Activated CD8-positive, alpha-beta memory T cell treated with anti-CD3 and anti-CD28 coated beads, Interleukin-2, amount 10 ng/mL, durations not matched to agents 7 days and 5 days (primary cell): ENCODE measurements at places on chromosomes 7 and 10. TPM values are rescaled to one million over a fixed set of nuclear protein-coding genes. Genes with fewer than 3 reads are reported as not detected.

GRCh38 chr7:47419471-47419870 lies 162.4 kb downstream of the TNS3 start:
- H3K4me3 ChIP-seq: no peak overlapping the region
- no peak for DNase-seq
- no peaks in the 10 kb centered on the region for H3K4me1 ChIP-seq

TAS2R41 gene
- not detected for total RNA-seq

GRCh38 chr7:42224391-42225003 lies 12.5 kb downstream of the GLI3 start:
- H3K27me3 ChIP-seq: peaks cover 47% of the 10 kb centered on the region
- H3K4me3 ChIP-seq: no peak overlapping the region
- no peak for DNase-seq
- H3K36me3 ChIP-seq: no peaks in the 10 kb centered on the region
- peaks cover 4% of the 10 kb centered on the region for H3K4me1 ChIP-seq

PRLHR gene
- total RNA-seq: not detected

SPDYE1 gene
- total RNA-seq: 0.20 TPM

SLC29A4 gene
- total RNA-seq: 0.76 TPM

DNA sequence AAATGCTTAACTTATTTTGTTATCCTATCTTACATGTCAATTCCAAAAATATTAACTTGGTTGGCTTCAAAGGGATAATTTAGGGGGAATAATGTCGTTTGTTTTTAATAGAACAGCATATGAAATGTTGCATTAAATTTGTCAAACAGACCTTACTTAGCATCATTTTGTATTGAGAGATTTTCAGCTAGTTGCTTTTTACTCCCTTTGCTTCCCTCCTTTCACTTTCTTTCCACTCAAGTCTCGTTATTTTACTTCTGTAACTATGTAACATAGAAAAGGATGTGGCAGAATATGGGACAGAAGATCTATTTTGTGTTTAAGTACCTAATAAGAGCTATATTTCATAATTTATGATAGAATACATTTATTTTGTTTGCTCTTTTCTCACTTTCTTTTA lies 2.6 kb downstream of the PHYHIPL start:
- no peak overlapping the region for H3K4me3 ChIP-seq
- H3K27ac ChIP-seq: no peak overlapping the region
- DNase-seq: no peak
- peaks cover 14% of the 10 kb centered on the region for H3K27me3 ChIP-seq
- peaks cover 1% of the 10 kb centered on the region for H3K36me3 ChIP-seq
- H3K4me1 ChIP-seq: peaks cover 2% of the 10 kb centered on the region

GRCh38 chr10:19480353-19480752 lies 335.9 kb upstream of the PLXDC2 start:
- H3K36me3 ChIP-seq: no peaks in the 10 kb centered on the region
- DNase-seq: no peak
- no peaks in the 10 kb centered on the region for H3K27me3 ChIP-seq
- no peaks in the 10 kb centered on the region for H3K4me1 ChIP-seq
- H3K27ac ChIP-seq: no peak overlapping the region
